ENCODE measurements at places on chromosomes 1 and 21.

- DNase-seq, result no peak
Observed at GRCh38 chr1:237701534-237701933, 189.2 kb downstream of the ZP4 start.

- DNase-seq, result no peak
Observed at GRCh38 chr1:206047271-206047670, 5.7 kb upstream of the RHEX start.

DNA sequence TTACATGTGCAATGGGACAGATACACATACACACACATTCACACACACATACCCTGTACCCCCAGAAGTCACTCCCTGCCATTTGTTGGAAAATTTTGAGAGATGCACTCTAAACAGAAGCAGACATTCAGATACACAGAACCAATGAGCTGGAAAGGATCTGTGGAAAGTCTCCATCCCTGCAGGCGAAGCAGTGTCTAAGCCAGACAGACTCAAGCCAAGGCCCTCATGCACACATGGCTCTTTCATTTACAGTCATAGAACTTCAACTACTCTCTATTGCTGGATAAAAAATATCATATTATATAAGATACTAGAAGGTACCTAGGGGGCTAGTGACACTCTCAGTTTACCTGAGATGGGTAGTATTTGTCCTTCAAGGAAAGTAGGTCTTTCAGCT is 7.3 kb upstream of the SEC16B start:
- no peak for DNase-seq

DNA sequence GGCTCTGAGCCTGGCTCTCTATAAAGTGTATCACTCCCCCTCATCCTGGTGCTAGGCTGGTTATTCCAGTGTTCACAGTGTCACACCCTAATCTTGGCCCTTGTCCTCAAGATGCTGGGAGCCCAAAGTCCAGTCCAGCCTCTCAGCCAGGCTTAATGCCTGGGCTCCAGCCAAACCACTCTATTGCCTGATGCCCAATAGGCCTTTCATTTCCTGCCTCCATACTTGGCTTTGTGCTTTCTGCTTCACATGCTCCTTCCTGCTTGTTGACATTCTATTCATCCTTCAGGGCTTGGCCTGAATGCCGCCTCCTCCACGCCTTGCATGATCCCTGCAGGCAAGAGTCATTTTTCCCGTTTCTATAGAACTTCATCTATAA is 1.7 kb downstream of the KLHDC8A start:
- no peak for DNase-seq

GRCh38 chr21:25343774-25344545 is 263.3 kb downstream of the MRPL39 start:
- no peak for DNase-seq

Measured in hematopoietic multipotent progenitor cell treated with erythropoietin and hydrocortisone succinate and interleukin-3 and kit ligand, for 15 days (in vitro differentiated cells).